ENCODE measurements at places on chromosomes 7 and 10.

DNA sequence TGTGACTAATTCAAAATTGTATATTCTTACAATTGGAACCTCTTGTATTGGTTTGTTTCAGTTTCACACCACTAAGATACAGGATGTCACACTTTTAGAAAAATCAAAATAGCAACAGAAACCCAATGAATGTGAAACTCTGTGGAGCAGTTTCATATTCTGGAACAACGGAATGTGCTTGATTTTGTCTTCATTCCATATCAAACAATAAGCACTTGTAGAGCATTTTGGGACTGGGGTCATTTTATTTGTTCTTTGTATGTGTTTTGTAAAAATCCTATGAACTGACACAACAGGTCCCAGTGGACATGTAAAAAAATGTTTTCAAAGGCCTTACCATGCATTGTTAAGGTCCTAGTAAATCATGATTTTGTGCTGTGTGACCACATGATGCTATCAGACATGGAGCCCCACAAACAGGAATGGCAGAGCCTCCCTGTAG lies 123.1 kb downstream of the DKK1 start:
- H3K27me3 ChIP-seq = no peaks in the 10 kb centered on the region
- no peaks in the 10 kb centered on the region for H3K36me3 ChIP-seq
- H3K4me3 ChIP-seq = no peak overlapping the region
- DNase-seq = no peak

GRCh38 chr10:127649642-127650041 lies 87.3 kb upstream of the FOXI2 start:
- no peaks in the 10 kb centered on the region for H3K27me3 ChIP-seq
- H3K36me3 ChIP-seq = no peaks in the 10 kb centered on the region
- no peak overlapping the region for H3K27ac ChIP-seq
- no peaks in the 10 kb centered on the region for H3K4me1 ChIP-seq
- no peak overlapping the region for H3K4me3 ChIP-seq
- no peak for DNase-seq

DNA sequence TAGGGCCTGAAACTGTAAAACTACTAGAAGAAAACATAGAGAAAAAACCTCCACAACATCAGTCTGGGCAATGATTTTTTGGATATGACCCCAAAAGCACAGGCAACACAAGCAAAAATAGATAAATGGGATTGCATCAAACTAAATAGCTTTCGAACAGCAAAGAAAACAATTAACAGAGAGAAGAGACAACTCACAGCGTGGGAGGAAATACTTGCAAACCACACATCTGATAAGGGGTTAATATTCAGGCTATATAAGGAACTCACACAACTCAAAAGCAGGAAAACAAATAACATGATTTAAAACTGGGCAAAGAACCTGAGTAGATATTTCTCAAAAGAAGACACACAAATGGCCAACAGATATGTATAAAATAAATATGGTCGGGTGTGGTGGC lies 7.7 kb upstream of the GSTK1 start:
- H3K36me3 ChIP-seq = no peaks in the 10 kb centered on the region
- no peaks in the 10 kb centered on the region for H3K27me3 ChIP-seq
- no peak overlapping the region for H3K27ac ChIP-seq
- no peaks in the 10 kb centered on the region for H3K4me1 ChIP-seq

GRCh38 chr10:42836096-42836495 lies 53.5 kb downstream of the BMS1 start:
- H3K4me1 ChIP-seq = peaks cover 7% of the 10 kb centered on the region
- peaks cover 25% of the 10 kb centered on the region for H3K27me3 ChIP-seq
- H3K36me3 ChIP-seq = peaks cover 6% of the 10 kb centered on the region
- H3K27ac ChIP-seq = no peak overlapping the region
- no peak for DNase-seq

- no peaks in the 10 kb centered on the region for H3K4me1 ChIP-seq
- DNase-seq = no peak
- H3K27ac ChIP-seq = no peak overlapping the region
Observed at GRCh38 chr10:60513281-60513680, 123.6 kb upstream of the ANK3 start.

DNA sequence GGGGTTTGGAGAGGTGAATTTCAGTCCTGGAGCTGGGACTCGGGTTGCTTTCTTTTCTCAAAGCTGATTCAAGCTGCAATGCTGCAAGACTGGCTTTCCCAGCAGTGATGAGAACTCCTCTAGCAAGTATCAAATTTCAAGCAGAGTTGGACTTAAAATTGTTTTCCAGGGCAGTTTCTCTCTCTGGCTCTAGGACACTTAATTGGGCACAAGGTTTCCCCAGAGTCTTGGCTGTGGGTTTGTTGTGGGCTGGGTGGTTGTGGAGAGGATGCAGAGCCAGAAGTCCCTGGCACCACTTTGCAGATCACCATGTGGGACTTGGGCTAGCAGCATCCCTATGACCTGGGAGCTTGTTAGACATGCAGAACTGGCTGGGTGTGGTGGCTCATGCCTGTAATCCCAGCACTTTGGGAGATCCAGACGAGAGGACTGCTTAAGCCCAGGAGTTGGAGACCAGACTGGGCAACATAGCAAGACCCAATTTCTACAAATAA lies 16.8 kb downstream of the AKR1B15 start:
- no peaks in the 10 kb centered on the region for H3K36me3 ChIP-seq
- no peak overlapping the region for H3K27ac ChIP-seq
- H3K4me1 ChIP-seq = no peaks in the 10 kb centered on the region
- DNase-seq = no peak
- no peaks in the 10 kb centered on the region for H3K27me3 ChIP-seq

Data from transverse colon (tissue), 4 donors.